ENCODE measurements at places on chromosomes 11 and 22.

DNA sequence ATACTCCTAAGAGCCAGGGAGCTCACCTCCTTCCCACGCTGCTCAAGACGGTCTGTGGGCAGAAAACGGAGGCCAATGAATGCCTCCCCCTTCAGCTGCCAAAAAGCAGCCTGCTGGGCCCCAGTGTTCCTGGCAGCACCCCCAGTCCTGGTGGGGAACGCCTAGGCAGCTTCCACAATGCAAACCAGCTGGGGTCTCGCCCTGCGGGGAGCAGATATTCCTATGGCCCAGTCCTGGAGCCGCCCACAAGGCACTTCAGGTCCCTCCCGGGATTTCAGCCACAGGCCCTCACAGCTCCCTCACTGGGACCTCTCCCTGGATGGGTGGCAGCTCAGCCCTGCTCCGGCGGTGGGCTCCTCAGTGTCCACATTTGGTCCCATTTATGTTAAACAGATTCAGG lies 29.2 kb downstream of the A4GALT start:
- no peak for DNase-seq

DNA sequence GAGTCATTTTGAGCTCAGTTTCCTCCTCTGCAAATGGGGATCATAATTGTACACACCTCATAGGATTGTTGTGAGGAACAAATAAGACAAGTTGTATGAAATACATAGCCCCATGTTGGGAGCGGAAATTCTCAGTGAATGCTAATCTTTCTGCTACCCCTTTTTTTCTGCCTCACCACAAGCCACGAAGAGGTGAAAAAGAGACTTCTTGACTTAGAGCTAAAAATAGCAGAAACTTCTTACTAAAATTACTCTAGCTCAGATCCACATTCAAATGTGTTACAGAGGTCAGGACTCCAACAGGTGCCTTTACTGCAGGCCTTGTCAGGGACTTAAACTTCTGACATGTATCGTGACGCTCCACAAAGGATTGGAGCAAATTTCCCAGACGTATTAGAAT lies 128.5 kb downstream of the MIAT start:
- DNase-seq = no peak

GRCh38 chr22:20130731-20131596 lies 640 bp upstream of the ZDHHC8 start:
- peak; percentile 84 for DNase-seq

DNA sequence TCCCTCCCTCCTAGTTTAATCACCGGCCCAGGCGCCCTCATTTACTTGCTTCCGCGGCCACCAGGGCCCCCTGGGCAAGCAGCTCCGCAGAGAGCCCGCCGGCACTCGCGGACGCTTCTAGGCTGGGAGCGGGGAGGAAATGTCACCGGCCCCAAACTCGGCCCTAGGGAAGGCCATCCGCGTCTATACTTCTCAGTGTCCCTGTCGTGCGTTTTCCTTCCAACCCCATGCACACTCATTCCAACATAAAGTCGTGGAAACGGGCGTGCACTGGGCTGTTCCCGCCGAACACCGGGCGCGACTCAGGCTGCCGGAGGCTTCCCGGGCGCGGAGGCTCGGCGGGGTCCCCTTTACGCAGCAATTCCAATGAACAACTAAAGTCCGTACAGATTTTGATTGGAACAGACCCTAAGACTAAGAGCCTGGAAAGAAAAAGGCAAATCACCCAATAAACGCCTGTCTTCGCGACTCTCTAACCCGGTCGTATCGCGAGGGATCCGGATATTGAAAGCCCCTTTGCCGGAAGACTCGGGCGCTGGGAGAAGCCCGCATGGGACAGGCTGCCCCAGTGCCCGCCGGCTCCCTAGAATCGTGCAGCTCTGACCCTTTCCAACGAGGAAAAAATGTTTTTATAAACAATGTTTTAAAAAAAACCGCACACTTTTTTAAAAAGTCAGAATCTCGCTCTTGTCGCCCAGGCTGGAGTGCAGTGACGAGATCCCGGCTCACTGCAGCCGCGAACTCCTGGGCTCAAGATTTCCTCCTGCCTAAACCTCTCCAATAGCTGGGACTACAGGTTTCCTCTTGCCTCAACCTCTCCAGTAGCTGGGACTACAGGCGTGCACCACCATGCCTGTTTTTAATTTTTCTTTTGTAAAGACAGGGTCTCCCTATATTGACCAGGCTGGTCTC lies 1.3 kb upstream of the BARX2 start:
- DNase-seq = no peak

DNA sequence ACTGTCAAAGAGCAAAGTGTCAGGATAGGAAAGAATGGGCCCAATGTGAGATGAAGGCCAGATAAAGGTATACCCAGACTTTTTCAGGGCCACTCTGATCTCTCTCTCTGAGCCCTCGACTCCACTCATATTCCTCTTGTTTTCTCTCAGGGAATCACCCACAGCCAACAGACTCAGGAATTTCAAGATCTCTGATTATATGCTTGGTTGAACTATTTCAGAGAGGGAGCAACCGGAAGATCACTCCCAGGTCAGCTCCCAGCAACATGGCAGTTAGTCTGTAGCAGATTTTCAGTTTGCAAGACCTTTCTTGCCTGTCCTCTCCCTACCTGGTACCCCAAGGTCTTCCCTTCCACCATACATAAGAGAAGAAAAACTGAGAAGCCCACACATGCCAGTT lies 102.5 kb downstream of the C11orf58 start:
- no peak for DNase-seq

GRCh38 chr11:124194293-124195188 lies 11.4 kb downstream of the OR10D3 start:
- DNase-seq = no peak

DNA sequence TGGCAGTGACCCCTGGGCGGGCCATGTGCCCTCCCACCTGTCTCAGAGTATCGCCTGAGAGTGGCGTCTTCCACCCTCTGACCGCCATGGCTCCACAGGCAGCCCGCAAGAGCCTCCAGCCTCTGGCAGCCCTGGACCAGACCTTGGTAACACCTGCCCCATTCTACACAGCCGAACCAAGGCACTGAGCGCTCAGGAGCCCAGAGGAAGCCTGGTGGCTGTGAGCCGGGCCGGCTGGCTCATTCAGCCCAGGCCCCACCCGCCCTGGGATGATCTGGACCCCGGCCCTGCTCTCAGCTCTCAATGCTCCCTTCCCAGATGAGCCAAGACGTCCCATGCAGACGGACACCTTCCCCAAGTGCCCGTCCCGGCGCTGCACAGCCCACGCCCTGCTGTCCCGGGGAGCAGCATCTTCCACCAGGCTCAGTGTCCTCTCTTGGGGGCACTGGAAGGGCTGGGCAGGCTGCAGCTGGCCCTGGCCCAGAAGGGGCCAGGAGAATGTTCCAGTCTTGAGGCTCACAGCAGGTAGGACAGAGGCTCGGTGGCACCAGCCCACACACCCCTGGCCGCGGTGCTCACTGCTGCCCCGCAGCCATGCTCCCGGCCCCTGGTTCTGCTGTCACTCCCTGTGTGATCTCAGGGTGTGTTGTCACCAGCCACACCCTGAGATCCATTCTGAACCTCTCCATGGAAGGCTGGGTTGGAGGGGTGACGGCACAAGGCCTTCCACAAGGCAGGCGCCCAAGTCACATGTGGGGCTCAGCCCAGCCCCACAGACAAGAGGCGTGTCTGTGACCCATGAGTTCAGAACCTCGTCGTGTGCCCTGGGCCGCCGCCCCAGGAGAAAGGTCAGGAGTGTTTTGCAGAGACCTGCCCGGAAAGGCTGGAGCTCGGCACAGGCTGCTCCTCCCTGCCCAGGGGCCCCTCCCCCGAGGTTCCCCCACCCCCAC lies 24.2 kb upstream of the PPARA start:
- DNase-seq = no peak

DNA sequence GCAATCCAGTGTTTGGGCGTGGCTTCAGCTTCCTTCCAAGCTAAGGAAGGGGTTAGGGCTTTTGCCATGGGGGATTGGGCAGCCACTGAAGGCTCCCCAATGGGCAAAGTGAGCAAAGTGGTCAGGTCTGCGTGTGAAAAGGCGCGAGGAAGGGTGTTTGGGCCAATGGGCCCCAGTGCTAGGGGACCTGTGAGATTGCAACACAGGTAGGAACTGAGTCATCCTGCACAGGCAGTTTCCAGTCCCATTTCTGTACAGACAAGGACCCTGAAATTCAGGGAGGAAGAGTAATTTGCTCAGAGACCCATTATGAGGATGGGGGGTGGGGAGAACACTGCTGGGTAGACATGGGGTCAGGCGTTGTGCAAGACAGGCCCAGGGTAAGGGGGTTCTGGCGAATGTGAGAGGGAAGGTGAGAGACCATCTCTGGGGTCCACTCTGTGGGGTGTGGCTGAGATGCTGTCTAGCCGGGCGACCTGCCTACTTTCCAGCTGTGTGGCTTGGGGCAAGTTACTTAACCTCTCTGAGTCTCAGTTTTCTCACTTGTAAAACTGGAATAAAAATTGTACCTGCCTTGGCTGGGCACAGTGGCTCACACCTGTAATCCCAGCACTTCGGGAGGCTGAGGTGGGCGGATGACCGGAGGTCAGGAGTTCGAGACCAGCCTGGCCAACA lies 7.3 kb downstream of the CCDC88B start:
- no peak for DNase-seq

GRCh38 chr11:24375931-24376330 lies 120.9 kb upstream of the LUZP2 start:
- DNase-seq = no peak

GRCh38 chr11:36033936-36034335 lies 90.1 kb downstream of the LDLRAD3 start:
- no peak for DNase-seq

DNA sequence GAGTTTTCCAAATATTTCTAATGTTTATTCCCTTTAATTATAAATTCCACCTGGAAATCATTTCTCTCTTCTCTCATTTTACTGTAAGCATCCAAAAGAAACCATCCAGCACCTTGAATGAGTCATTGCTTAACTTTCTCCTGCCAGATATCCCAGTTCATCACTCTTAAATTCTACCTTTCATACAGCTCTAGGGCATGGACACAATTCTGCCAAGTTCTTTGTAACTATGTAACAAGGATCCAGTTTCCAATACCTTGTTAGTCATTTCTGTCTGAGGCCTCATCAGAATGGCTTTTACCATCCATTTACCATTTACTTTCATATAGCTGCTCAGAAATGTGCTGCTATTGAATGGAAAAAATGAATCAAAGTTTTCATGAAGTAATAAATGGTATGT lies 455.4 kb upstream of the TENM4 start:
- no peak for DNase-seq

DNA sequence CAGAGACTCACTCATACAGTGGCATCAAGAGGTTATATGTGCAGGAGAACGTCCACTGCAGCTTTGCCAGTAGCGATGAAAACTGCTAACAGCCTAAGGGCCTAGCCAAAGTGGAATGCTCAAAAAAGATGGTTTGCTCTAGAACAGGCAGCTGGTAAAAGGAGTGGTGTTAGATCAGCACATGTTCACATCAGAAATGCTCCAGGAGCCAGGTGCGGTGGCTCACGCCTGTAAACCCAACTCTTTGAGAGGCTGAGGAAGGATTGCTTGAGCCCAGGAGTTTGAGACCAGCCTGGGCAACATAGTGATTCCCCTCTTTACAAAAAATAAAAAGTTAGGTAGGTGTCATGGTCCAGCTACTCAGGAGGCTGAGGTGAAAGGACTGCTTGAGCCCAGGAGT lies 10.3 kb upstream of the TFIP11 start:
- DNase-seq = no peak
